ENCODE measurements at places on chromosomes 2 and 18. TPM values are rescaled to one million over a fixed set of nuclear protein-coding genes. Genes with fewer than 3 reads are reported as not detected.

Gene BOLL
- total RNA-seq: not detected

Gene CCDC178
- total RNA-seq: not detected

- no peak overlapping the region for H3K27ac ChIP-seq
- no peak for DNase-seq
- no peaks in the 10 kb centered on the region for H3K4me1 ChIP-seq
- H3K4me3 ChIP-seq: no peak overlapping the region
- H3K27me3 ChIP-seq: no peaks in the 10 kb centered on the region
These were observed 7.8 kb downstream of the EHD3 start for GRCh38 chr2:31241625-31242270.

DNA sequence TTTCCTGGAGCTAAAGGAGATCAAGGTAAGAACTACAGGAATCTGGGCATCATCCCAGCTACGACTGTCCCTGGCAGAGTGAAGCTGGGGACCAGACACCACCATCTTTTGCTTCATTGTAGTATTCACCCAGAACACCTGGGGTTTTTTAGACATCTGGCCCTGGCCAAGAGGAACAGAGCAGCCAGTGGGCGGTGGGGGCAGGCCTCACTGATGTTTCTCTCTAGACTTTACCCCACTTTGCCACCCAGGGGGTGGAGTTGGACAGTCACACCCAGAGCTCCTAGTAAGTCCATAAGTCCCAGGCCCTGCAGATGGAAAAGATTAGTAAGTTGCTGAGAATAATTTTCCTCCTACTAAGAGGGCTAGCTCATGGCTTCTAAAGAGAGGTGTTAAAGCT is 39.6 kb downstream of the MARCO start:
- no peak overlapping the region for H3K27ac ChIP-seq
- H3K36me3 ChIP-seq: no peaks in the 10 kb centered on the region
- H3K4me3 ChIP-seq: no peak overlapping the region
- DNase-seq: no peak

Gene GKN2
- total RNA-seq: not detected

DNA sequence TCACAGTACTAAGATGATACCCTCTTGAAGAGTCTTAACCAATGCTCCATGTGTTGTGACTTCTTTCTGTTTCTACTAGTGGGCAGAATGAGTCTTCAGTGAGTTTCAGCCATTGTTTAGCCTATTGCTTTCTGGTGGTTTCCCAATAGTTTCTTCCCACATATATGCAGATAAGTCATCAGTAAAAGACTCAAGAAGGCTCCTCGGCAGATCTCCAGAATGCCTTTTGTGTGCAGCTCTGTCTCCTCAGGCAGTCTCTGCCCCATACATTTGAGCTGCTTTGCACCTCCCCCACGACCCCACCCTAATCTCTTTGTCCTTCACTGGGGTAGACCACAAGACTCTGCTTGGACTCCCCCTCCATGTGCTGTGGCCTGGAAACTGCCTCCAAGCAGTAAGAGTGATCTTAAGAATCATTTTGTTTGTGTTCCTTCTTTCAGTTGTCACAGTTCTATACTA is 71.6 kb upstream of the CHRNA1 start:
- H3K27me3 ChIP-seq: no peaks in the 10 kb centered on the region
- no peak for DNase-seq
- no peak overlapping the region for H3K4me3 ChIP-seq

Gene SCN2A
- not detected for total RNA-seq

Gene DLX1
- not detected for total RNA-seq

Gene ZNF892
- 1.7 TPM for total RNA-seq

Gene KHK
- 8.0 TPM for total RNA-seq
